Stimulated activated CD8-positive, alpha-beta memory T cell treated with anti-CD3 and anti-CD28 coated beads, Interleukin-15, amount 100 ng/mL, for 24 hours (primary cell): ENCODE measurements at places on chromosomes 1 and 21.

DNA sequence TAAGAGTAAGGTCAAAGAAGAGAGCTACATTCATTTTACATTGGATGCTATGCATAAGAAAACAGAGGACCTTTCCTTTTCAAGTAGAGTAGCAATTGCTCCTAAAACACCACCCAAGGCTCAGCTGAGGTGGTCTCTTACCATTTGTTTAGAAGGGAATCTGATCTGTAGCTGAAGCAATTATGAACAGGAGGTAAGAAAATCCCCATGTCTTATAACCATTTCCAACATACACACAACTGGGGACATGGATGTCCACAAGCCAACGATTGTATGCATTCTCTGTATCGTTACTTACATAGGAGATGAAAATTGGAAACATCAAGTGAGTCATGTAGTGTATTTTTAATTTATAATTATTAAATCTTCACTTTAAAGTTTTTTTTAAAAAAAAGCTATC, 132.0 kb downstream of the AKT3 start:
- no peak for DNase-seq

GRCh38 chr1:95655321-95656020, 421.5 kb downstream of the RWDD3 start:
- no peak for DNase-seq

GRCh38 chr1:66553846-66554245, 19.9 kb downstream of the SGIP1 start:
- DNase-seq, result no peak

DNA sequence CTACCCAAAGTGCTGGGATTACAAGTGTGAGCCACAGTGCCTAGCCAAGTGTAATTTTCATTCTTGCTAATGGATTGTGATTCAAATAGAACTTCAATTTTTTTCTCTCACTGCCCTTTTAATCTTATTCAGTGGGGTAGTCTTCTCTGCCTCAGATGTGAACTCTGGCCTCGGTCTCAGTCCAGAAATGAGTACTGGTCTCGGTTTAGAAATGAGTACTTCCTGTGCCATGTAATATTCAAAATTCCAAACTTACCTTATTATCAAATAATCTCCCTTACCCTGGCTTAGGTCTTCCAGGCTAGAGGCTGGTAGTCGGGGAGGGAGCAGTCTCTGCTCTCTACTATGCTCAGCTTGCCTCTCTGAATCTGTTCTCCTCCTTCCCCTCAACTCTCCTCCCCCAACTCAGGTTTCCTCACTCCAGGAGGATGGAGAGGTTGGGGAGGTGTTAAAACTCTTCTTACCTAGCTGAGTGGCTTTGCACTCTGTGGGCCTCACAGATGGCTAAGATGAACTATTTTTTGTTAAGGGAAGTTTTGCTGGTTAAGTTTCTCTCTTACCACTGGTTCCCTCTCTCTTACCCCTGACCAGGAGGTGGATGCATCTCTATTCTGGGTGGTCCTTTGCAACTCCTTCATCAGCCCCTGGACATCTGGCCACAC, 4.8 kb upstream of the SLAMF9 start:
- no peak for DNase-seq

DNA sequence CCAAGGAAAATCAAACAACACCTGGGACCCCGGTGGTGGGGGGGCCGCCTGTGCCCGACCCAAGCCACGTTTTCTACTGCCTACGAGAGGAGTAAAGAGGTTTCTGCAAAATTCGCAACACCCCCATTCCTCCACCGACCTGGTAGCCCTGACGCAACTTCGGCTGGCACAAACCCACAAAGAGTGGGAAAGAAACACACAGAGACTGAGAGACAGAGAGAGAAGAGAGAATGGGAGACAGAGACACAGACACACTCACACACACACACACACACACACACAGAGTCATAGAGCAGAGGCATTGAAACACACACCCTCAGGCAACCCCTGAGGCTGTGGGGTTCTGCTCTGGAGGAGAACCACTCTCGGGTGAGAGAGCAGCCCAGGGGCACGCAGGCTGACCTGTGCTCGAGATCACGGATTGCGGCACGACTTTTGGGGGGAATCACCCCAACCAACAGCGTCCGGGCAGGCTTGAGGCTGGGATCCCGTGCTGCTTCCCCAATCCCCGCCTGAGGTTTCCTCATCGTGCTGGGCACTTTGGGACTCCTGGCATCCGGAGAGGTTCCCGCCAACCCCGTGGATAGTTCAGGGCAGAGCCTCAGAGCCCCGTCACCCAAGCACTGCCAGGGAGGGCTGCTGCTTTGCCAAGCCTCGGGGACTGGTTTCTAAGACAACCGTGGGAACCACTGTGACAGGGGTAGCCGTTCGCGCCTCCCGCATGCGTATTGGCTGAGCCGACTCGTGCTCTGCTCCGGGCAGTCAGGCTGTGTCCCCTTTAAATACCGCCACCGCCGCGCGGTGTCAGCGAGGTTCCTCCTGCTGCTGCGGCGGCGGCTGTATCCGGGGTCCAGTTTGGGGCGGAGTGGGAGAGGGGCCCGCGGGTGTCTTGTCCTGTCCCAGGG, 682.4 kb upstream of the TPTE start:
- DNase-seq, result no peak

DNA sequence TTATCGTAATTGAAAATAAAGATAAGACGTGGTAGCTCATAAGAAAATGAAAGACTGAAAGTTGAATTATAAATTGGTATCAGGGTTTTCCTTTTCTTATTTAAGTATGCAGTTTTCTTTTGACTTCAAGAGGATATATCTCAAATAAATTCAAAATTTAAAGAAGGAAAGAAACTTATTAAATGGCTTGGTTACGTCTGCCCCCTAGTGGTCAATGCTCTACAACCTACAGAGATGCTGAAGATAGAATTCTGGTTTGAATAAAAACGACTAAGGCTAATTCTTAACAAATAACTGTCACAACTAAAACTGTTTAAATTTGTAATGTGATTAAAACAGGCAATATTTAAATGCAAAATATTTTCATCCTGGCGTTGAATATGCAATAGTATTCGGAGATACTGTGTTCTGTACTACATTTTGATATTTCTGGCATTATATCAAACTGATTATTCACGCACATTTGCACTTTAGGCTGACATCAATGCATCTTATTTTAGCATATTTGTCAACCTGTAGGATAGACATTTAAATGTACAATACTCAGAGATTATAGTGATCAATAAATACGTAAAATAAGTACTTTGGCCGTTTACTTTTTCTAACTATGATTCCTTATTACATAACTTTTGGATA, 26.8 kb downstream of the IFI44 start:
- no peak for DNase-seq

- DNase-seq, result no peak
Observed at GRCh38 chr1:168832661-168833060, 103.7 kb upstream of the DPT start.

DNA sequence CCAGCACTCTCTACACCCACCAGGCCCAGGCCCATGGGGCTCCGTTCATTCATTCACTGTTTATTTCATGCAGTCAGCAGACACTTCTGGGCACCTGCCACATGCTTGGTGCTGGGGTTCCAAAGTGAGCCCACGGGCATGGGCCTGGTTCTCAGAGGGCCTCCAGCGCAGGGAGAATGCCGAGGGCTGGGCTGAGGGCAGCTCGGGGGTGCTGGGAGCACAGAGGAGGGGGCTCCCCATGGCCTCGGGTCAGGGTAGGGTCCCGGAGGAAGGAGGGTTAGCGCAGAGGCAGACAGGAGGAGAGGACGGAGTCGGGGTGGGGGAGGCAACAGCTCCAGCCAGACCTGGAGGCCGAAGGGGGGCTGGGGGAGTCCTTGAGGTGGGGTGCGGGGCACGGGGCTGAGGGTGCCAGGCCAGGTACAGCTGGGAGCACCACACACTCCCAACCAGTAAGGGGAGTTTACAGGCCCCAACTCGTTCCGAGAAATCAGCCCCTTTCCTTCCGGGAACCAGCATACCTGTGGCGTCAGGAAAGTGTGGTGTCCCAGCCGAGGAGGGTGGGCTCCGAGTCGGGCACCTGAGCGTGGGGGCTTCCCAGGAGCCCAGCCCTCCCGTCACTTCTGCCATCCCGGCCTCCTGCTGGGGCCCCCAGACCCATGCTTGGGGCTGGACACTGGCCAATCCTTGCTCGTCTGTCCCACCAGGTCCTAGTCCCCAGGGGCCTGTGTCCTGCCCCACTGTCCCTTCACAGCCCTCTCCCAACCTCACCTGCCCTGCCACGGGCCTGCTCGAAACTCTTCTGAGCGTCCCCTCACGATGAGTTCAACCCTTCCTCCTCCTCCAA, 10.8 kb downstream of the ARHGEF16 start:
- DNase-seq, result no peak

GRCh38 chr1:5084676-5085075, 430.3 kb downstream of the AJAP1 start:
- no peak for DNase-seq

DNA sequence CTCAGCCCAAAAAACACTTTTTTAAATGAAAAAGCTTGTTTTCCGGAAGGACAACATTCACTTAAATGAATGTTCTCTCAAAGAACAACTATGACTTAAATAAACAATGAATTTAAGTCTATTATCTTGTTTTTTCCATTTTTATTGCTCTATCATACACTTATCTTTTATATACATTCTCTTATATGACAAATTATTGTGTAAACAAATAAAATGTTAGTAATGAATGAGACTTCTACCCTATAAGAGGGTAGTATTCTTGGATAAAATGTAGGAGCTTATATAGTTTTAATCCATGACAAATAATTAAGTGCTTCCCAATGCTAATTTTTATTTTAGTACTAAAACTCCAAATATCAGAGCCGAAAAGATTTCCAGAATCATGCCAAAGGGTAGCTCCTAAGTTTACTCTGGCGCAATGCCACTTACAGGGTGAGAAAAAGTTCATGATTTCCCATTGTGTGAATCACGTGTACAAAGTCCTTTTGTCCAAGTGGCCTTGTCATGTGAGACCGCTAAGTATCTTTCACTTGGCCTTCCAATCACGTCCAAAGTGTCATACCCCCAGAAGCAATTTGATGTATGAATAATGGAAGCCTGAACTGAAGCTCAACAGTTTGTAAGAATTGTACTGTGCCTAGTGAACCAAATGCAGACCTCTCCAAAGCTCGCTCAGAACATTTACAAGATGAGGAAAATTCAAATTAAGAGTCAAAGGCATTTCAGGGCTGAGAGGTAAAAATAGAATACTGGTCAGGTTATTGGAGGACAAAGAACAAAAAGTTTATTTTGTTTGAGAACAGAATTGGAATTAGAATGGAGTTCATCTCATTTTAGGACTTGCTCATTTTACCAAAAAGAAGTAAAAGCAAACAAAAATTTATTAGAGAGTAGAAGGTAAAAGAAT, 56.6 kb upstream of the C1orf21 start:
- DNase-seq, result no peak

- no peak for DNase-seq
Observed at GRCh38 chr1:116165572-116165971, 54.4 kb downstream of the MAB21L3 start.

DNA sequence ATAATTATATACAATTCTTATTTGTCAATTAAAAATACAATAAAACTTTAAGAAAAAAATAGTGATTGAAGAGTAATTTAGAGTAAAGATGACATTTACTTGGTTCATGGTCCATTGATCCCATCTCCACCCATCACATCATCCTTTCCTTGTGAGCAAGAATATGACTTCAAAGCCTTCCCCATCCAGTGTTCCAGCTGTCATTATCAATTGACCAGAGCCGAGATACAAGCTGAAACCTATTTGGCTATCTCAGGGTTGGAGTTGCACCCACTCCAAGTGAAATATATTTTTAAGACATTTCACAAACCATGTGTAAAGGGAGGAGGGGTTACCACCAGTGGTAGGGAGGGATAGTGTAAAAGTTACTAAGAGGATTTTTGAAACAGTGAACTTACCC, 428.9 kb upstream of the C1orf87 start:
- DNase-seq, result no peak

DNA sequence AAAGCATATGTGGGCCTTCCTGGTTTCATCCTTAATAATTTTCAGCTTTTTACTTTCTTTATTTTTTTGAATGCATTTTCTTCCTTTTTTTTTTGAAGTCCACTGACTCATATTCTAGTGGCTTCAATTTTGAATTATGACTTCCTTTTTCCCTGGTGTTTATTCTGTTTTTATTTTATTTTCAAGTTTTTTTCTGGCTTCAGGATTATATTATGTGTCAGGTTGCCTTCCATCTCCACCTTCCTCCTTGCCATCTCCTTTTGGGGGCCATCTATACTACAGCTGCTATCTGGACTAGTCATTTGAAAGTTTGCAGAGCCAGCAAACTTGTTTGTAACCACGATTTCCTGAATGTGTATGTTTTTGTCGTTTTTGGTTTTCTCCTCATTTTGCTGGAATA, 117.6 kb downstream of the LEPR start:
- DNase-seq, result no peak

DNA sequence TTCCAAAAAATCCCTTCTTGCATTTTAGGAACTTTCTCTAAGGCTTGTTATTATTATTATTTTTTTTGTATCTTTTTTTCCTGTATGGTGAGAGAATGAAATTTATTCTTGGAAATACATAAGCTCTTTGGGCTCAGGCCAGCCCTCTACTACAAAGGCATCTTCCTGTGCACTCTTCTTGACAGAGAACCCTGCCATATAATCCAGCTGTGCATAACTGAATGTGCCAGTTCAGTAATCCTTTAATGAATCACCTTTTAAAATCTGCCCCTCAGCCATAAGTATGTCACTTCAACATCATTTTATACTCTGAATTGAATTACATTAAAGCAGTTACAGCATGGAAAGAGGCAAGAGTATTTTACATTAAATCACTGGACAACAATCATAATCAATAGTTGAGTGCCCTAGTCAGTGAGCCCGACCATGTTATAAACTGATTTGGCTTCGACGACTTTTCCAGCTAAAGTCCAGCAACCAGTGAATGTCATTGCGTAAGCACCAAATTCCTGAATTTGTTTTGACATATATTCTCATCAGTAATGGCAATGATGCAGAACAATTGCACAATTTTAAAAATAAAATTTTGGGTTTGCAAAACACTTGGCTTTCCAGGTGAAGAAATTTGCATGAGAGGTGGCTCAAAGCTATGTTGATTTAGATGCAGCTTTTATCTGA, 59.2 kb upstream of the KCNK2 start:
- no peak for DNase-seq

- no peak for DNase-seq
Observed at GRCh38 chr1:29094433-29094832, 29.3 kb downstream of the TMEM200B start.

DNA sequence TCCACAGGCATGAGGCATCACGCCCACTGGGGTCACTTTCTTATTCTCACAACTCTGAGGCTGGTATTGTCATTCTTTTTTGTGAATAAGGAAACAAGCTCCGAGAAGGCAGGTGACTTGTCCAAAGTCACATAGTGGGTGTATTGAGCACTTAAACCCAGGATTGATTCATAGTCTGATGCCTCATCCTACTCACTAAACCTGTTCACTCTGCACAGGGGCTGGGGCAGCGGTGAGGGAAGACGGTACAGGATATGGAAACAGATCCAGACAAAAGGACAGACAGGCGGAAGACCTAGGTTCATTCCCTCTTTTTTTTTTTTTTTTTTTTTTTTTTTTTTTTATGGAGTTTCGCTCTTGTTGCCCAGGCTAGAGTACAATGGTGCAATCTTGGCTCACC, 56.6 kb downstream of the NKAIN1 start:
- DNase-seq, result no peak

GRCh38 chr1:115648717-115649691, 7.2 kb downstream of the VANGL1 start:
- DNase-seq, result no peak

- DNase-seq, result no peak
Observed at GRCh38 chr21:41678016-41678923, 88.6 kb downstream of the RIPK4 start.

- no peak for DNase-seq
Observed at GRCh38 chr1:169103480-169103893, 3.0 kb upstream of the ATP1B1 start.
